ENCODE measurements at places on chromosomes 11 and 22.

DNA sequence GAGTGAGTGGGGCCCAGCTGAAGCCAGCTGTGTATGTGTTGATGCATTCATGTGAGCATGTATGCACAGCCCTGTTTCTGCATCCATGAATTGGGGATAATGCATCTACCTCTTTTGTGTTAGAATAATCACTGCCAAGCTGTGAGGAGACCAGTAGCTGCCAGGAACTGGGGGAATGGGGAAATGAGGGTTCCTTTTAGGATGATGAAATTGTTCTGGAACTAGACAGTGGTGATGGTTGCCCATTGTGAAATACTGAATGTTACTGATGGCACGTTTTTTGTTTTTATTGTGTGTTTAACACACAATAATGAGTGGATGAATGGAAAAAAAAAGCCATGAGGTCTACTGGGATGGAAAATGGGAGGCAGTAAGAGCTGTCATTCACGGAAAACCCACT lies 45.3 kb upstream of the WNT11 start:
- DNase-seq: no peak

DNA sequence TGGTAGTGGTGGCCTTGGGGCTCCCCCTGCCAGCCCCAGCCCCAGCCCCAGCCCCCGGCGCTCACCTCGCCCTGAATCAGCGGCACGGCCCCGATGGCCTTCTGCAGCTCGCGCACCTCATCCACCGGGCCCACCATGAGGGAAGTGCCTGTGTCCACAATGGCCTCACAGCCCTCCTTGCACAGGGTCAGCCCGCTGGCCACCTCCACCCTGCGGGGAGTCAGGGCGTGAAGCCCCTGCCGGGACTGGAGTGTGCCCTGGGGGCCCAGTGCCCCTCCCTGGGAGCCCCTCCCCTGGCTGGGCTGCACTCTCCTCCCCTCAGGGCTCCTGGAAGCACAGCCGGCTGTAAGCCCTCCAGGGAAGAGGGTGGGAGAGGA lies 3.5 kb upstream of the IFITM10 start:
- no peak for DNase-seq

DNA sequence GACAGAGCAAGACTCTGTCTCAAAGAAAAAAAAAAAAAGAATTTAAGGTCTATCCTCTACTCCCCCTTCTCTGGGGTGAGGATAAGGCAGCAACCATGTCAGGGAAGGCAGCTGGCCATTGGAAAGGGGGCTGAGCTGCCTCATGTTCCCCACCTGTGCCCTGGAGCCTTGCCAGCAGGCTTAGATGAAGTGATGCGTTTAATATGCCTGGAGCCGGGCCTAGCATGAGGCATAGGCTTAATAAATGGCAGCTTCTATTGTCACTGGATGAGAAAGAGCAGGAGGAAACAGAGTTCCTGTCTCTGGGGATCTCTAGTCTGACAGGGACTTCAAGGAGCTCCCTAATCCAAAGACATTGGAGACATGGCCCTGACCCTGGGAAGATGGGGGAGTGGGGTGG lies 3.2 kb upstream of the KCNE3 start:
- DNase-seq: no peak

- no peak for DNase-seq
Observed at GRCh38 chr11:66470015-66470414, 3.3 kb downstream of the PELI3 start.

- no peak for DNase-seq
Observed at GRCh38 chr11:22341588-22341931, 3.4 kb downstream of the SLC17A6 start.

GRCh38 chr11:398826-399225 lies 4.8 kb downstream of the PKP3 start:
- no peak for DNase-seq
